ENCODE measurements at places on chromosomes 5 and 9. TPM values are rescaled to one million over a fixed set of nuclear protein-coding genes. Genes with fewer than 3 reads are reported as not detected.

The KIF4B gene
- not detected for total RNA-seq

The GARIN3 gene
- total RNA-seq = not detected

The RMI1 gene
- 27.9 TPM for total RNA-seq

The CCDC69 gene
- 63.5 TPM for total RNA-seq

The SLC22A4 gene
- total RNA-seq = 0.30 TPM
